ENCODE measurements at places on chromosomes 16 and 17.
A peak's percentile ranks its signal among the peaks of the same experiment; 100 is the strongest.

DNA sequence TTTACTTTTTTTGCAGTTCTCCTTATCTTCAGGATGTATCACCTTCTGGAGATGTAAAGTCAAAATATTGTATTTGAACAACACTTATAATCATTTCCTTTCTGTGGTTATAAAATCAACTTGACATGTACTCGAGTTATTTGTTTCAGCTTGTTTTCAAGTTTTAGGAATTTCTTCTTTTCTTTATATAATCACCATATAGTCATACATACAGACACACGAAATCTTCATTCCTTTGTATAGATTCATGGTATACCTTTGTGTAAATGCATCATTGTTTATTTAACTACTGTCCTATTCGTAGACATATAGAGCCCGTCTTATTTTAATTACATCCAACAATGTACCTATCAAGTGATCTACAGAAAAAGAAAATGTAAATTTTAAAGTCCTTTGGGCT, 40.1 kb downstream of the CMC2 start:
- no peak for DNase-seq

GRCh38 chr17:38352245-38353085, 821 bp downstream of the SOCS7 start:
- DNase-seq = peak; percentile 59

GRCh38 chr17:82495844-82496528, 23.5 kb upstream of the FOXK2 start:
- no peak for DNase-seq

GRCh38 chr17:82449883-82450356, 632 bp downstream of the CYBC1 start:
- no peak for DNase-seq

- no peak for DNase-seq
These were observed 104.6 kb downstream of the RPTOR start for GRCh38 chr17:80649200-80649644.
